Stimulated activated CD8-positive, alpha-beta memory T cell treated with anti-CD3 and anti-CD28 coated beads, Interleukin-15, amount 100 ng/mL, for 24 hours (primary cell): ENCODE measurements at places on chromosomes 13 and 19.

- no peak for DNase-seq
Observed at GRCh38 chr13:87666831-87667230, 4.3 kb upstream of the SLITRK5 start.

DNA sequence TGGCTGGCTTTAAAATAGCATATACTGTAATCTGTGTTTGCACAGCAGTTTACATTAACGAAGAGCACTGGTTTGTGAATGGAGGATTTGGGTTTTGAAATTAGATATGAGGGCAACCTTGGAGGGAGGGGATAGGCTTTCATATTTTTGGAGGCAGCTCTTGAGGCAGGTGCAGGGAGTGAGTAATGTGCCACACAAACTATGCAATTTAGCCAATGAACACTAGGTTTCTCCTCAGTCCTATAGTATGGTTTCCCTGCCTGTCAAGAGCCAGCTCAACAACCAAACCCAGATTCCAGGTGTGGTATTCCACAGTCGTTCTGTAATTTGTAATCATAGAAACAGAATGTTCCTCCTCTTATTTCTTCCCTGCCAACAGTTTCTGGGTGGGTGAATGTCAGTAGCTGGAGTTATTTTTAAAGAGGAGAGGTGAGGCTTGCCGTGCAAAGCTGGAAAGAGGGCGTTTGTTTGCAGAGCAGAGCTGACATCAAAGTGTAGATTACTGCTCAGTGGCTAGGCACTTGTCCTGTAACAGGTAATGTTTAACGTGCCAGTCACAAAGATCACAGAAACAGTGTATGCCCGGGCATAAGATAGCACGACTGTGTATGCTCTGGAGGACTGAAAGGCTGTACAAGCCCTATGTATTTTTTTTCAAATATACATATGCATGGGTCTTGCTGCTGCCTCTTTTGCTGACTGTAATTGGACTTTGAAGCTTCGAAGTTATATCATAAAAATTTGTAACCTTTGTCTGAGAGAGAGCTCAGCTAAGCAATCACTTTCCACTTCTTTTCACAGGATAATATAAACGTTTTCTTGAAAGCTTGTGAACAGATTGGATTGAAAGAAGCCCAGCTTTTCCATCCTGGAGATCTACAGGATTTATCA, 124.2 kb downstream of the LMO7 start:
- no peak for DNase-seq

DNA sequence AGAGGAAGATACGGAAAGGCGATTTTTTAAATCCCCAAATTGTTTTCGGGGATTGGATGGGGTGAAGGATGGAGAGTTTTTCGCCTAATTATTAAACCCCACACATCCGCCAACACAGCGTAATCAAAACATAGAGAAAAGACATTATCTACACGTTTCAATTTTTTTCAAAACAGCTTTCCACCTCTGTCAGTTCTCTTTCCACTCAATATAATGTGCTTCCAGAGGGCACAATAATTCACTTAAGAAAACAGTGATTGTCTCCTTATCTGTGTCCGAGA, 435 bp upstream of the OBI1 start:
- no peak for DNase-seq

DNA sequence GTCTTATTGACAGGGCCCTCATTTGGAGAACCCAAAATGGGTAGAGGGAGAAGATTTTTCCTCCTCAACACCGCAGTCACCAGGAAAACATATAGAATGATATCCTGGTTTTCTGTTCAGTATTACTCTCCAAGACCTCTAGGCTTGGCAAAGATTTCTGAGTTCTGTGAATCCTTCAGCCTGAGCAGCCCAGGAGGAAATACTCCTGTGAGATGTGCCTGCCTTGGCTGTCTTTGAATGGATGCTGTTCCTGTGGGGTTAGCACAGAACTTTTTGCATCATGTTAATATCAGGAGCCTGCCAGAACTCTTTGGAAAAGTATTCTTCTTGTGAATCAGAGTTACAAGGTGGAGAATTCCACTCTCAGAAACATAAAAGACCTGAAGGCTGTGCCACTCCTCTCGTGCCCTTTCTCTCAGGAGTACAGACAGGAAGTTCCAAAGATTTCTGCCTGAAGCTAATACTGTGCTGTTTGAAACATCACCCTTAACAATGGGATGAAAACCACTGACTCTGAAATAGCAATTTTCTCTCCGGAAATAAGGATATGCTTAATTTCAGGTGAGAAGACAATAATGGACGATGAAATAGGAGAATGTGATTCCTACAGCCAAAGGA, 520.1 kb upstream of the NBEA start:
- no peak for DNase-seq

- no peak for DNase-seq
Observed at GRCh38 chr13:90773681-90774080, 573.8 kb upstream of the MIR17HG start.

GRCh38 chr19:44687888-44688287, 11.1 kb upstream of the CEACAM16 start:
- no peak for DNase-seq

DNA sequence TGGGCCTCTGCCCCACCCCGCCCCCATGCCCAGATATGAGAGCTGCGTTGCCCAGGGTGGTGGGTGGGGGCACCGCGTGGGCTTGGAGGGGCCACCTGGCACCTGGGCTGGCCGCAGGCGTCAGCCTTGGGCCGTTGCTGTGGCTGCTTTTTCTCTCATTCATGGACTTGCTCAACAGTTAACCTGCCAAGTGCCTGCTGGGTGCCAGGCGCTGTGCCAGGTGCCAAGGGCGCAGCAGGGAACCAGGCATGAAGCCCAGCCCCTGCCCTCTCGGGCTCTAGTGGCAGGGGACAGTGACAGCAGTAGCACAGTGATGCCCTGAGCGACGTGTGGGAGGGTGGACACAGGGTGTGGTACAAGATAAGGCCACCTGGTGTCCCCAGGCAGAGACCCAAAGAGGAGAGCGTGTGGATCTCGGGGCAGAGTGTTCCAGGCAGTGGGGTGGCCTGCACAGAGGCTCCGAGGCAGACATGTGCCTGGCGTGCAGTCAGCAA, 28.1 kb downstream of the DHX34 start:
- no peak for DNase-seq

DNA sequence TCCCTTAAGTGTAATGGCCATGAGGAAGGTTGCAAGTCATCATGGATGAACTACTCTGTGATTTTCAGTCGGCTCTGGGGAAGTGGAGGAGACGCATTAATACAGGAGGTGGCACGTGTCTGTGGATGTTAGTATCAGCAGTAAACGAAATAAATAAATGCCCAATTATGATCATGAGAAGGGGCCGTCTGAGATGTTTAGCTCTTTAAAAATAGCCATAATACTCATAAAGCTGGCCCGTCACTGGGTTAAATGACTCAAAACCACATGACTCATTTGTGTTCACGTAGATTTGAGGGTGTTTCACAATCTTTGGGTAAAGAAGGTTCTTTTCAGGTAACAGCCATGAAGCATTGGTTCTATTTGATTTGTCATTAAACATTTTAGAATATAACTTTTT, 620.6 kb downstream of the GPC6 start:
- DNase-seq = no peak

- DNase-seq = no peak
Observed at GRCh38 chr13:109592770-109593169, 193.6 kb downstream of the IRS2 start.
